Stimulated activated CD4-positive, alpha-beta T cell treated with anti-CD3 and anti-CD28 coated beads, Interleukin-12 subunit alpha, Interleukin-12 subunit beta, amount 100 ng/mL, for 4 hours (primary cell): ENCODE measurements at places on chromosomes 3 and 15.

- DNase-seq: no peak
These were observed 44.9 kb downstream of the IL1RAP start for GRCh38 chr3:190558796-190559195.

DNA sequence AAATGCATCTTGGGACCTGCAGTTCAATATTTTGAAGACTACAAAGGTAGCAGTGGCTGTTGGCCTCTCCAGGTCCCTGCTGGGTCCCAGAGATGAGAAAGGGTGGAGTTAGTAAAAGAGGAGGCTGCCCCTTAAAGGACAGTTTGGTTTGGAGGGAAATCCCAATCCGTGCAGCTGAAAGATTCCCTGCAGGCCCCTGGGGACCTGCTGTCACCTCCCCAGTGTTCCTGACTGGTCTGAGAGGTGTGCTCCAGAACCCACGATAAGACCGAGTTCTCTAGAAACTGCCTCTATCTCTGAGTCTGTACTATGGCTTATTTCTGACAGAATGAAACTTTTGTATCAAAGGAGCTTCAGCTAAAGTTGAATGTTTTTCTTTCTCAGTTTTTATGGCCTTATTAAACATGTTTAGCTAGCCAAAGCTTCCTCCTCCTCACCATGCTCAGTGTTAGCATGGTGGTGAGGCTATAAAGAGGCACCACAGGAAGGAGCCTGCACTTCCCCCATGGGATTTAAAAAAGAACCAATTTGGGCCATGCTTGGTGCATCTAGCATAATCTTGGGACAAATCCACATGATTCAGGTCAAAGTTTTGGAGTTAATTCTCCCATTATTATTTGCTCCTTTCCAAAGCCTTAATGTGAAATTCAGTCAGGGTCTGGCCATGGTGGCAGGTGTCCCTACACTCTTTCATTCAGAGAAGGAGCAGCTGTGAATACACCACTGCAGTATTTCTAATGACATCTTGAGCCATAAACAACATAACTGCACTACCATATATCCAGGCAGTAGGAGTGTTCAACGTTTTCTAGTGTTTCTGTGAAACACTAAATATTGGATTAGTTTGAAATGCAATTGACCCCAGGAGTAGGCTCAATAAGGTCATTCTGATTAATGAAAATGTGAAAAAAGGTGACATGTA is 74.4 kb downstream of the ATP1B3 start:
- DNase-seq: no peak

- no peak for DNase-seq
These were observed 20.3 kb upstream of the LPP start for GRCh38 chr3:188133646-188134045.

GRCh38 chr15:77905301-77905920 is 172.1 kb downstream of the TBC1D2B start:
- no peak for DNase-seq

GRCh38 chr15:34370643-34371042 is 3.6 kb upstream of the LPCAT4 start:
- no peak for DNase-seq

- DNase-seq: no peak
These were observed 94.8 kb upstream of the TLE3 start for GRCh38 chr15:70192490-70192889.

- no peak for DNase-seq
These were observed 4.9 kb downstream of the IVD start for GRCh38 chr15:40410476-40410875.

GRCh38 chr3:124202754-124203153 is 210.8 kb upstream of the ROPN1 start:
- DNase-seq: no peak

- DNase-seq: peak; percentile 29
These were observed 8.6 kb downstream of the ZNF445 start for GRCh38 chr3:44468572-44469520.

DNA sequence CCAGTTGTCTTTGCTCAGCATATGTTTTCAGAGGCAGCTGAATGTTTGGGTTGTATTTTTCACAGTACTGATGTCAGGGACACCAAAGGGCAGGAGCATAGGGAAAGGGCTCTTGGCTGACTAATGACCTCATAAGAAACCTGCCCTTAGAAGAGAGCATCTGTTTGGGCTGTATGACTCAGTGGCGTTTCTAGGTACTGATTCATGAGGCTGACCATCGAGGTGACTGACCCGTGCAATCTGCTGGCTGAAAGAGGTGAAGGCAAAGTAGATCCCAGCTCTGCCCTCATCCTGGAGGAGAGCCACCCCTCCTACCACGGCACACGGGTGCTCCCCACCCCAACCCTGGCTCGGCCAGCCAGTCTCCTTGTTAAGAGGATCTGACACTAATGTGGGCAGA is 8.3 kb downstream of the LMCD1 start:
- DNase-seq: no peak

- no peak for DNase-seq
These were observed 133.5 kb downstream of the KCNMB2 start for GRCh38 chr3:178669758-178670157.

- no peak for DNase-seq
These were observed 49.3 kb downstream of the SLC6A20 start for GRCh38 chr3:45746777-45747622.

- DNase-seq: no peak
These were observed 126.3 kb upstream of the PLAAT1 start for GRCh38 chr3:193114431-193115340.

DNA sequence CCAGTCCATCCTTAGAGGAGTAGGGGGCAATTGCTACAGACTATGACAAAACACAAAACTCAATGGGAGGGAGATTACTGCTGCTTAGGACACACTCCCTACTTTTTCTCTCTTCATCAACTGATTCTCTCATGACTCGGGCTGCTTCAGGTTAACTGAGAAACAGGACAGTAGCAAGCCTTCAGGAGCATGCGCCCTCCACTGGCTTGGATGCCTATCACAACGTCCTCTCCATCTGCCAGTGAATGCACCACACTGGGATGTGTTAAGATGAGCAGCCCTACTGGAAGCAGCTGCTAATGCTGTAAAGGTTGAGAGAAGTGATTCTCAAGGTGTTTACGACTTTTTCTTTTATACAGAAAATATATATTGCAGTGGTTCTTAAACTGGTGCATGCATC is 542.3 kb downstream of the EDEM1 start:
- DNase-seq: no peak
